Effector memory CD8-positive, alpha-beta T cell (primary cell): ENCODE measurements at places on chromosomes 2 and 18.

DNA sequence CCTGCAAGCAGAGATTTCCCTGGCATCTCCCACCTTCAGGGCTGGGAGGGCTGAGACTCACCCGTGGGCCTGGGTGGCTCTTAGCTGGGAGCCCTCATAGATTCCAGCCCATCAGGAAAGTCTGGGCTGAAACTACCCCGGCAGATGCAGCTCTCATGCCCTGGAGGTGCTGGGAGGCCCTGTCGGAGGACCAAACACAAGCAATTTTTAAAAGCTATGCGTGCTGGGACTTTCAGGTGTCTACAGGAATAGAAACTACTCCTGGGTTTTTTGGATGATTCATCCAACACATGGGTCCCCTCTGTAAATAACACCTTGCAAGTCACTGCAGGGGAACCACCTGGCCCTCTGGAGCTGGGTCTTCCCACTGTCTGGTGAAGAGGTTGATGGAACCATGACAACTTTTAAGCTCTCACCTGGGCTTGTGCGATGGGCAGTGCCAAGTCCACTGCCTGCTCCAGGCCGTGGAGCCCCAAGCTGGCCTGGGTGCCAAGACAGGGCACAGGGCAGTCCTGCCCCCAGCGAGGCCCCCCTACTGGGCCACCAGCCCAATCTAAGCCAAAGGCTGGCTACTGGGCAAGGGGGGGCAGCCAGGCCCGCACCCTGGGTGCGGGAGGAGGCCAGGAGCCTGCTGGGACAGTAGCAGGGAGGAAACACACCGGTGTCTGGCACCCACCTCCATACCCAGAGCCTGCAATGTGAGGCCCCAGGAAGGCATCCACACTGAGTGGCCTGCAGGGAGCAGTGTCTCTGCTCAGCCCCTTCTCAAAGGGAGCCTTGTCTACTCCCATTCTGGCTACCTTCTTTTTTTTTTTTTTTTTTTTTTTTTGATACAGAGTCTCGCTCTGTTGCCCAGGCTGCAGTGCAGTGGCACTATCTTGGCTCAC, 1.1 kb upstream of the GPR55 start:
- DNase-seq = no peak

DNA sequence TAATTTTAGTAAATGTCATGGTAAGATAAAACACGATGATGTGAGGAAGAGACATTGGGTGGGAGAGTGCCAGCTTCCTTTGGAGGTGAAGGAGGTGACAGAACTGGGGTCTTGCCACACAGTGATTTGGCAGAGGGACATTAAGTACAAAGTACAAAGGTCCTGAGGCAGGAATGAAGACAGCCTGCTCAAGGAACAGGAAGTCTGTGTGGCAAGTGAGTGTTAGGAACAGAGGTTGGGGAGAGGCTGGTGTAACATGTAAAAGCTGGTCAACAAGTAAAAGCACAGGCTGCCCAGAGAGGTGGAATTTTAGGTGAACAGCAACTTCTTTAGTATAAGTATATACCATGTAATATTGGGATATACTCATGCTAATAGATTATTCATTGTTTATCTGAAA, 73.1 kb downstream of the INPP5D start:
- DNase-seq = no peak

DNA sequence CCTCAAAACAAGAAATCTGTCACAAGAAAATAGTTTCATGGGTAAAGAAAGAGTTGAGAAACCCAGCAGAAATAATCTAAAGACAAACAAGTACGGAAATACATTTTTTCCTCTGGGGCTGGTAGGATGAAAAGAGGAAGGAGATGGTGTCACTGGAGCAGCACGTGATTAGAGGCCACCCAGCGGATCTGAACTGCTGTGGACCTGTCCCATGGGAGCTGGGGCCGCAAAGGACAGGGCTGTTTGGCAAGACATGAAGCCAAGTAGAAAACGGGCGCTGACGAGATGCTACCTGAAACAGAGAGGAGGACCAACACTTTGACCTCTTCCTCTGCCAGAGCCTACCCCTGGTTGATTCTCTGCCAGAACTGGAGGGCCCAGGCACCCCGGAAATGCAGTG, 295.4 kb upstream of the ATP5MC3 start:
- no peak for DNase-seq

DNA sequence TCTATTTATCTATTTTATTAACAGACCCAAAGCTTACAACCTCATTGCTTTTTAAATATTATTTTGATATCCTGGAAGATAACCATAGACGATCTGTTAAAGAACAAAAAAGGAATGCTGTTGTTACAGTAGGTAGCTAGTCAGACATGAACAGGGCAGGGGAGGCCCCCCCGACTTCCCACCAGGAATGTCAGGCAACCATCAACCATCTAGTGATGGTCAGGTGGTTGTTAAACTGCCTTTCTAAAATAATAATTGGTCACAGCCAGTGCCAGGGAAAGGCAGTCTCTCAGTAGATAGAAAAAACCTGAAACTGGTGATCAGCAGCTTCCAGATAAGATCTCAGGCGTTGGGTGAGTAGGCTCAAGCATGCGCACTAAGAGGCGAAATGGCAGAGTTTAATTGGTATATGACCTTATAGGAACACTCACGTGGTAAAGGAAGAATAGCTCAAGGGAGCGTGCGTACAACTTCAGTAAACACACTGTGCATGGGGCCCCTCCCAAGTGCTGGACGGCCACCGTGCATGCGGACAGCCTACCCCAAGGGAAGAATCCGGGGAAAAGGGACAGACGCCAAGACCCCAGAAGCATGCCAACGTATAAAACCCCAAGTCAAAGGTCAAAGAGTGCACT, 32.5 kb upstream of the CCL20 start:
- no peak for DNase-seq

DNA sequence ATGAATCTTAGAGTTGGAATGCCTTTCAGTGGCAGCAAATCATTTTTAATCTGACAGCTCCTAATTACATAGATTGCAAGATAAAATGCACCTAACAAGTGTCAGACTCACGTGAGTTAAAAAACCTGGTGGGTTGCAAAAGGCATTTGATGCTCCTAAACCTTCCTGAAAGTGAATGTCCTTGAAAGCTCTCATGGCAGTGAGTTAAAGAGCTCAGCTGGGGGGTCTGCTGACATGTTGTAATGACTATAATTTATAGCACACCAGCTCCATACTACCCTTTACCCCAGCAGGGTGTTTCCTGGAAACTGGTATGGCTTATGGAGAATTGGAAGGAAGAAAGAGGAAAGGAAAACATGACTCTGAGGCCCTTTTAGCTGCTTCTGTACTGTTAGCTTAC, 91.9 kb upstream of the CAVIN2 start:
- DNase-seq = no peak

DNA sequence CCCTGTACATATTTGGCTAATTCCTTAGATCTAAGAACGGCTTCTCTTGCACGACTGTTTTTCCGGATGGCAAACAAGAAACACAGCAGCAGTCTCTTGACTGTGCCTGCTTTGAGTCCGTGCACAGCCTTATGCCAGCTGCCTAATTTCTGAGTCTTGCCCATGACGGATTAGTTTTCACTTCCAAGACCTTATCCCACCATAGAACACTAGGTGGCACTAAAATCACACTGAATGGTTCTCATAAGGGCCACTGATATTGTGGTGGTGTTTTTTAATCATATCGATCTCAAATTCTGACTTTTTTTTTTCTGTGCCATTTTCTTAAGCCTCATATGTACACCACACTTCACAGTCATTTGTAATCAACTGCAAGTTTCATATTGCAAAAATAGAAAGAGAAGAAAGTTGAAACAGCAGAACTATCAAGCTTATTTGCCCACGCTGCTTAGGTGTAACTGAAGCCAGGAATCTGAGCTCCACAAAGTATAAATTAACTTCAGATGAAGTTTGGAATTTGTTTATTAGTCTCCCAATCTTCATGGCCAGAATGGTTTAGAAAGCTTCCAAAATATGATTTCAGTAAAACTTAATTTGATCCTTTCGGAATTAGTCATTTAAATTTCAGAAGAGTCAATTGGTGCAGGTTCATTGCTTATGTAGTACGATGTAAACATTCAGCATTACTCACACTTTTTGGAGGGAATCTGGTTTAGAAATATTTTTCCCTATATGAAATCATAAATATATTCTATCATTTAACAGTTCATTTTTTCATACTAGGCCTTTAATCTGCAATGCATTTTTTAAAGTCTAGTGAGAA, 45.5 kb upstream of the SCN7A start:
- DNase-seq = no peak

- DNase-seq = no peak
These were observed 5.1 kb downstream of the DGUOK start for GRCh38 chr2:73931531-73932500.

DNA sequence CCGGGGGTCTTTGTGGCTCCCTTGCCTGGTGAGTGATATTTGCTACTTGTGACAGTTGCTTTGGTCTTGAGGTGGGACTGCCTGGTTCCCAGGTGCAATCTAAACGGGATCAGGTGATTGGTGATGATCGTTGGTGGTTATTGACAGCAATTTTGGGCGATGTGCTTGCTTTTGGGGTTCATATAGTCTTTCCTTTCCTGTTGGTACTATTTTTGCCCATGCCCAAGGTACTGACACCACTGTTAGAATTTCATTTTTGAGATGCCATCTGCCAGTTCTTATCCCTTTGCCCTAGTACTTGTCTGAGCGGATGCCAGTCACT, 573 bp downstream of the WDR7 start:
- no peak for DNase-seq

- DNase-seq = no peak
These were observed 268.3 kb downstream of the DYSF start for GRCh38 chr2:71721669-71722068.

DNA sequence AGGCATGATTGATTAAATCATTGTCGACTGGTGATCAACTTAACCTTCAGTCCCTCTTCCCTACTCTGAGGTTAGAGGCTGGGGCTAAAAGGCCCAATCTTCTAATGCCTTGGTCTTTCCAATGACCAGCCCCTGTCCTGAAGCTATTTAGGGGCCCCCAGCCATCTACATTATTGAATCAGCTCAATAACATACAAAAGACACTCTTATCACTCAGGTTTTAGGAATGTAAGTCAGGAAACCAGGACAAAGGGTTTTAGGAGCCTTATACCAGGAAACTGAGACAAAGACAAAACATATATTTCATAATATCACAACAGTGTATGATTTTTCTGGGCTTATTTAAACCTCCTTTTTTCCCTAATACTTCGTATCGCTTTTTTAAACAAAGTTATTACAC, 198.6 kb downstream of the RNF152 start:
- no peak for DNase-seq

DNA sequence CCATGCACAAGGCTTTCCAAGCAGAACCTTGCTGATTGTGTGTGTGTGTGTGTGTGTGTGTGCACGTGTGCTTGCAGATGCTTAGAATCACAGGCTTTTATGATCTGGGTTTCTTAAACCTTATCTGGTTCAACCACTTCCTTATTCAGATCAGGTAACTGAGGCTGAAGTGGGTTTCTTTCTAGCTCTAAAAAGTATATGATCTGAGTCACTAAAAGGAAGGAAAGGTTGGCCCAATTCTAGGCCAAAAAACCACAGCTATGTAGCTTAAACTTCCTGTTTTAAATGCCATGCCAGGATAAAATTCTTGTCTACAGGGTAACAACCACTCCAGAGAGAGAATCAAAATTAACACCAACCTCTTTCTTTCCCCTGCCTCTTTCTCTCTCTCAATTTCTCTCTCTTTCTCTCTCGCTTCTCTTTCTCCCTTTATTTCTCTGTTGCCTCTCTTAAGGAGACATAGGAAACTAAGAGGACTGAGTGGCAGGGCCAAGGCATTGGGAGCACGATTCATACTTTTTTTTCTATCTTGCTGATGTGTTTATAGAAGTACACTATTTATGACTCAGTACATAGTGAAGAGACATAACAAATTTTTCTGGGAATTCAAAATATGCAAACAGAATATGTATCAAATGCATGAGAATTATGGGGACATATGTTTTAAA, 140.3 kb downstream of the TRIB2 start:
- DNase-seq = peak; percentile 10

- DNase-seq = no peak
These were observed 367.4 kb upstream of the GULP1 start for GRCh38 chr2:187924293-187924692.

DNA sequence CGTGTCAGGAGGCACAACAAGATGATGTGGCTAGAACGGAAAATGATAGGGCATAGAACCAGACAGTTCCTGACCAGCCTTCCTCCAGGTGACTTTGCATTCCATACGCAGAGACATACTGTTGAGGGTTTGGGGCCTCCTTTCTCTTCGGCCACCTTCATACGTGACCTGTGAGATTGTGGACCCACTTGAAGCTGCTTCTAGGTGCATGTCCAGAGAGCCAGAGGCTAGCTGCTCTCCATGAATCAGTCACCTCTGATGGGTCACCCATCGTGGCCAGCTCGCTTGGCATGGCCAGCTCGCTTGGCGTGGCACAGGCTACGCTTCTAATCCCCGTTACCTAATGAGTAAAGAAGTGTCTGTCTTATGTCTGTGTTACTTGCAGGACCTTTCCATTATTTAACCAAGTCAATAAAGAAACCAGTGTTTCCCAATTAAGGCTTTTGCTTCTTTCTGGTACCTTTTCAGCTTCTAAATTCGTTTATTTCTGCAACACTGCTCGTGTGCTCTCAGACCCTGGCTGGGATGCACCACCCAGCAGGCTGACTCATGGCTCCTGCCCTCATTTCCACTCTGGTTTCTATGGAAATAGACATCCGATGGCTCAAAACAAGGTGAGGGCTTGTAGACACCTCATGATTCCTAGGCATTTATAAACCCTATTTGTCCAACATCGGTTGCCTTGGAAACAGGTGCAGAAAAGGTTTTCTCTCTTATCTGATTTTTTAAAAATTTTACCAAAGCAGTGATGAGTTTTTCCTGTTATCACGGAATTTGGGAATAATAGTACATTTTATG, 86.7 kb upstream of the B3GNT7 start:
- DNase-seq = no peak
